GM18507 (cell line): ENCODE measurements at places on chromosomes 4 and X.
A peak's percentile ranks its signal among the peaks of the same experiment; 100 is the strongest.

DNA sequence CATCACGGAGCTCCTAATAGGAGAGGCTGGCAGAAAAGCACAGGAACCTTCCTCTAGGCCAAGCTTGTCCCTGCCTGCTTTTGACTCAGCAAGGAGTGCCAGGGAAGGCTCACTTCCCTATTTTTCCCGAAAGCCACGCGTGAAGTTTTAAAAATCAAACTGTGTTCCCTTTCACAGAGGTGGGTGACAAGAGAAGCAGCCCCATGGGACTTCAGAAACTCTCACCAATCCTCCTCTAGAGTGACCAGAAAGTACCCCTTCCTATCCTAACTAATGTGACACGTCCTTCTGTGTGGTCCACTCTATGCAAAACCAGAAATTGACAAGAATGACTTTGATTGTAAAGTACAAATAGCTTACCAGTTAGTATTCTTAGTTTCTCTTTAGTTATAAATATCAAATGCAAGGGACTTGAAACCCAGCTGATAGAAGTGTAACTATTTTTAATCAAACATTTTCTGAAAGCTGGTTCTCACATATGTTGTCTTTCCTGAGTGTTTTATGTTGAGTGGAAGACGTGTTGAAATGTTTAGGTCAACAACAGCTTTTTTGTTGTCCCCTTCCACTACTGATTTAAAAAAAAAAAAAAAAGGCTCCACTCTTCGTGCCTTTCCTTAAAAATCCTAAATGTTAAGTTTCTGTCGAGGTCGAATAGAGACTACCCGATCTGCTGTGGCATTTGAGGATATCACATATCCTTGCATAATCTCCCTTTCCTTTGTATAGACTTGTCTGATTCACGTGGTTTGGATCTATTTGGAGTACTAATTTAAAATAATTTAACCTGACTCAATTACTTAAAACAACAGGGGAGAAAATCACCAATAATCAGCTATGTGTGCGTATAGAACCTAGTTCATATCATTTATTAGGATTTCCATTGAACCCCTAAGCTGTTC, 42.1 kb downstream of the NFKB1 start:
- DNase-seq = no peak

GRCh38 chr4:108203377-108203776, 34.6 kb upstream of the LEF1 start:
- no peak for DNase-seq

DNA sequence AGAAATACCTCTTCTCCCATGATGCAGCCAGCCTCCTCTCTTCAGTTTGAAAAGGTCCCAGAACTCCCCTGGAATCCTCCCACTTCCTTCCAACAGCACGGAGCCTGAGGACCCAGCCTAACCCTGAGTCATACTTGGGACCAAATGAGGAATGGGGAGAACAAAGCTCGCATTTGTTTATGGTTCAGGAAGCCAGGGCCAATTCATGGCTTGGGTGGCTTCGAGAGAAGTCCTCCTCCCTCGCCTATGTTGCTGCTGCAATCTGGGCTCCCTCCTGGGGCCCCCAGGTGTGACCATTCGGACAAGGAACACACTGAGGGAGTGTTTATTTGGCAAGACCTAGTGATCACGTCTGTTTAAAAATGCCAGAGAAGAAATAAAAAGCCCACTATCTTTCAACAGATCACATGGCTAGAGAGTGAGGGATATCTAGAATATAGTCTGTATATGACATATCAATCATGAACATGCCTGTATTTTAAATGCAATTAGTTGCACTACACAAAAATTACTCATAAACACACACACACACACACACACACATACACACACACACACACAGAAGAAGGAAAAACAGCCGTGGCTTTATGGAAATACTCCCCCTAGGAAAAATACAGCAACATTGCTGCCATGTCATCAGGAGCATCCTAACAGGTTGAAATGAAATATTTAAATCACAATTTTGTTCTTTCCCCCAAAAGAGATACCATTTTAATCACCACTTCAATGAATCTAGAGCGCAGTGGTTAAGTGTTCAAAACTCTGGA, 155.7 kb upstream of the MAP3K15 start:
- no peak for DNase-seq

DNA sequence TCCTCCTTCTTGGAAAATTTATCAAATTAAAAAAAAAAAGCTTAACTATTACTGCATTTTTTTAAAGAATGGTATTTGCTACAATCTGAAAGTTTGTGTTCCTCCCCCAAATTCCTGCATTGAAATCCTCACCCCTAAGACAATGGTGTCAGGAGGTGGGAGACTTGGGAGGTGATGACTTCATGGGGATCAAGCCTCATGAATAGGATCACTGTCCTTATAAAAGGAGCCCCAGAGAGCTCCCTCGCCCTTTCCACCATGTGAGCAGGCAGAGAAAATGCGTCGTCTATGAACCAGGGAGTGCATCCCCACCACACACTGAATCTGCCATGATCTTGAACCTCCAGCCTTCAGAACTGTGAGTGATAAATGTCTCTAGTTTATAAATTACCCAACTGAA, 38.0 kb downstream of the DHRSX start:
- no peak for DNase-seq

DNA sequence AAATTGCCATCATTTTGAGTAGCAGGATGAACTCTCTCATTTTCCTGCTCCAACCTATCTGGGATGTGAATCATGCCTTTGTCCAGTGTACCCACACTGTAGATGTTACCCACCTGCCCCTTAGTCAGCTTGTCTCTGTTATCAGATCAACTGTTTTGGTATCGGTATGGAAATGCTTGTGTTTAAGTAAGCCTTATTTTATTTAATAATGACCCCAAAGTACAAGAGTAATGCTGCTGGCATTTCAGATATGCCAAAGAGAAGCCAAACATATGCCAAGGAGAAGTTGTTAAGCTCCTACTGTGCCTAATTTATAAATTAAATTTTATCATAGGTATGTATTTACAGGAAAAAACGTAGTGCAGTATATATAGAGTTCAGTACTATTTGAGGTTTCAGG, 18.6 kb upstream of the RAP1GDS1 start:
- no peak for DNase-seq

- no peak for DNase-seq
These were observed 158.5 kb upstream of the S100G start for GRCh38 chrX:16491461-16491860.

DNA sequence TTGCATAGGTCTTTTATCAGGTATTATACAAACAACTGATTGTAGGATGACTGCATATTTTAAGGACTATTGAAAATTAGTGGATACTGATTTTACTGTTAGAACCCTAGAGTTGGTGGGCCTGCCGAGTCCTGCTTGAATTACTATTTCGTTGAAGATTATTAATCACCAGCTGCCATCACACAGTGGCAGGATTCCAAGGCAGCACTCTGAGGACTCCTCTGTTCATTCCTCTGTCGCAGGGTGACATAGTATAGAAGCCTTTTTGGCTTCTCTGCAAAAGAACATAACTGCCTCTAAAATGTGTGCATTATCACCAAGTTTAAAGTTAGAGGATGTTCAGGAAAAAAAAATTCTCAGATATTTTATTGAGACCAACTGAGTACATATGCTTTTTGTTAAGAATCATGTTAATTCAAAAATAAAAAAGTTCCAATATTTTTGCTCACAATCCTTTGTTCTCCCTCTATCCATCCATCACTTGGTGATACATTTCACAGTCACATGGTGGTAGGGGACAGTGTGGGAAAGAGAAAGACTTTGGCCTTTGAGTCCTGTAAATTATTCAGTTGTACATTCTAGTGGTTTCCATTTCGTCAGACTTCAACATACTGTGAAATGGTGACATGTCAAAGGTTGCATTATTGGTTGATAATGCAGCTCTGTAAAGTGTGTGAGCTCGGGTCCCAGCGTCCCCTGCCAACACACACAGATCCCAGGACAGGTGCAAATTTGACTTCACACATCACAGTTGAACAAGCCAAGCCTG, 332.5 kb downstream of the GRID2 start:
- DNase-seq = no peak

- DNase-seq = no peak
These were observed 290.8 kb upstream of the GIMD1 start for GRCh38 chr4:106659371-106659770.

DNA sequence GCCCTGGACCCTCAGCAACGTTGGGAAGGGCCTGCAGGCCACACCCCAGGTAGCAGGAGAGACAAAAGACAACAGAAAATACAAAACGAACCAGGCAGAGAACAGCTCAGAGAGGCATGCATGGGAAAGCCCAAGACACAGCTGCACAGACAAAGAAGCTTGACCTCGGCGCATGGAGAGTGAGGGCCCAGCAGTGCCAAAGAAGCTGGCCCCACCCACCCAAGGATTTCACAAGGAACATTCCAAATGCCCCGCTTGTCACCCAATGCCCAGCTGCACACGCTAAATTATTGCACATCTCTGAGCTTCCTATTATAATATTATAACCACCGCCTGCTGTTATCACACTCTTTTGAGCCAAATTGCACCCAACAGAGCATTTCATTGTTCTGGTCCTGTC, 147.7 kb upstream of the TBL1X start:
- no peak for DNase-seq

GRCh38 chr4:14125375-14126129, 498.0 kb upstream of the BOD1L1 start:
- peak; percentile 1 for DNase-seq

DNA sequence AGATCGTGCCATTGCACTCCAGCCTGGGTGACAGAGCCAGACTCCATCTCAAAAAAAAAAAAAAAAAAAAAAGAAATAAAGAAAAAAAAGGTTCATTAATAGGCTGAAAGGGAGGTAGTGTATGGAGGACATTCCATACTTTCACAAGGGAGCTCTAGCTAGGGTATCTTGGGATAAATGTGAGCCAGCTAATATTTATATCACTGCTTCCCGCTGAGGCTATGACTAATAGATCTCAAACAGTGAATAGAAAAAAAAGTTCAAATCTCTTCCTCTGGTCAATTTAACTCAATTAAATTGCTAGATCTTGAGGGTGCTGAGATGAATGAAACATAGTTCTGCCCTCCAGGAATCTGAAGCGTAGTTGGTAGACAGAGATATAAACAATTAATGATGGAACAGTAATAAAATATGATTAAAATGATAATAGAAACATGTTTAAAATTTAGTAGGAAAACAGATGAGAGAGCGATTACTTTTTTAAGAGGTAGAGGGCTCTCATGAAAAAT, 55.7 kb upstream of the SHISA3 start:
- no peak for DNase-seq

DNA sequence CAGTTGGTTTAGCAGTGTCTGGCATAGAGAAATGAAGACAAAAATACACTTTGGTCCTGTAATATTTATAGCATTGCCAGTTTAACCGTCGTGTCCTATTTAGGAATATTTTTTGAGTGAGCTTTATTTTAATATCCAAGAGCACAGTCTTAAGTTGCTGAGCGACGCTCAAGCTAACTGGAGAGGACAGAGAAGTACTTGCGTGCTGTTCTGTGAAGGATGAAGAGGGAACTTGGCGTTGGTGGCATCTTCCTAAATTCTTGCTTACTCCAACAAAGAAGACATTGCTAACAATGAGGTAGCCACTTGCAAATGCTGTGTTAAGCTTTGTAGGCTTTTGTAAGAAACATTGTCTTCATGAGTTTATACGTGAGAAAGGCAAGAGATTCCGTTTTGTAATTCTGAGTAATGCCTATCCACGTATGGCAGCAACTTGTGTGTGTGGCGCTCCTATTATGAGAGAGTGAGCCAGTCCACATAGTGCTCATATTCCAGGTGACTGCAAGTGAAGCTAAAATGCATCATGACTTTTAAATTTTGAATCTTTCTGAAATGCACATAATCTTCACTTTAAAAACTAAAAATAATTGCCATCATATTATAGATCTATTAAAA, 50.6 kb downstream of the SYNPO2 start:
- no peak for DNase-seq

GRCh38 chr4:114577386-114577785, 21.2 kb upstream of the UGT8 start:
- DNase-seq = no peak
